ENCODE measurements at places on chromosomes 6 and 20.

DNA sequence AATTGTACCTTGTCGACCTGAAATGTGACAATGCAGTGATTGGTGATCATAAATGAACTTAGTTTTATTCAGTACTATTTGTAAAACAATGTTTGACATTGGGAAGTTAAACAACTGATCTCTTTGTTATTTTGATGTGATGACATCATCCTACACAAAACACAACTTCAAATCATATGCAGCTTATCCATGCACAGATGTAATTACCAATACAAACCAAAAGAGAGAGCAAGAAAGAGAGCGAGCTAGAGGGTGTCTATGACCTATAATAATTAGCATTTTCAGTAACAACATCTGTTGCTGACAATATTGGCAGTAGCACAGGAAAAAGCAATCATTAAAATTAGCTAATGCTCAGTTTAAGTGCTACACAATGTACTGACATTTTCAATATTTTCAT lies 320.9 kb downstream of the UTRN start:
- no peak for DNase-seq

DNA sequence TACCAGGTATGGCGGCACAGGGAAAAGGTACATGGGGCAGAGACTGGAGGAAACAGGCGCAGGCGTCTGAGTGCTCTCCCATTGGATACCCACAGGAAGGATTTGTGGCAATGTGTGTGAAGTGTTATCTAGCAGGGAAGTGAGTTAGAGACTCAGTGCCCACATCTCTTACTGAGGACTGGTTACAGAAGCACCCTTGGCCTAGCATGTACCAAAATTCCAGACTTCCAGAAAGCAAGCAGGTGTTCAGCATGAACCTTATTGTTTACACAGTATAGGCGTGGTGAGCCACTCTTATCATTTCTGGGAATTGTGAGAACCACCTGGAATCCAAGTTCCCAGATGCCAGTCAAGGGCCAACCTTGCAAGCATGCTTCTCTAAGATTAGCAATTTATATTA lies 14.2 kb downstream of the MANBAL start:
- no peak for DNase-seq

DNA sequence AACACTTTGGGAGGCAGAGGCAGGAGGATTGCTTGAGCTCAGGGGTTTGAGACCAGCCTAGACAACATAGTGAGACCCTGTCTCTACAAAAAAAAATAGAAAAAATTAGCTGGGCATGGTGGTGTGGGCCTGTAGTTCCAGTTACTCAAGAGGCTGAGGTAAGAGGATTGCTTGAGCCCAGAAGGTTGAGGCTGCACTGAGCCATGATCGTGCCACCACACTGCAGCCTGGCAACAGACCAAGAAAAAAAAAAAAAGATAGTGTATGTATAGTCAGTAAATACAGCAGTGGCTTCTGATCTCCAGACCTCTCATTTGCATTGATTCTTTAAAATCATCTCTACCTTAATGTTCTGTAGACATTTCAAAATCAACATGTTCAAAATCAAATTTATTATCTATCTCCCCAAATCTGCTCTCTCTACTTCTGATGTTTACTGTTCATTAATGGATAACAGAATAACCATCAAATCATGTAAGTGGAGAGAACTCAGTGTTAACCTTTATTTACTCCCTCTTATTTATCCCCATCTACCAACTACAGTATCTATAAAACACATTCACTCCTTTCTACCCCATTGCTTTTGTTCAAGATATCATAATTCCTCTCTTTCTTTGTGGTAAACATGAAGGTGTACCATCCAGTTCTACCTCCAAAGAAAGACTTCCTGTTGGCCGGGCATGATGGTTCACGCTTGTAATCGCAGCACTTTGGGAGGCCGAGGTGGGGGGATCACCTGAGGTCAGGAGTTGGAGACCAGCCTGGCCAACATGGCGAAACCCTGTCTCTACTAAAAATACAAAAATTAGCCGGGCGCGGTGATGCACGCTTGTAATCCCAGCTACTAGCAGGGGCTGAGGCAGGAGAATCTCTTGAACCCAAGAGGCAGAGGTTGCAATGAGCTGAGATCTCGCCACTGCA lies 7.7 kb downstream of the PROCR start:
- DNase-seq, result no peak

- DNase-seq, result no peak
These were observed 18.4 kb upstream of the NUP153 start for GRCh38 chr6:17725083-17725482.

GRCh38 chr20:61700595-61701140 lies 365.0 kb downstream of the TAF4 start:
- DNase-seq, result no peak

DNA sequence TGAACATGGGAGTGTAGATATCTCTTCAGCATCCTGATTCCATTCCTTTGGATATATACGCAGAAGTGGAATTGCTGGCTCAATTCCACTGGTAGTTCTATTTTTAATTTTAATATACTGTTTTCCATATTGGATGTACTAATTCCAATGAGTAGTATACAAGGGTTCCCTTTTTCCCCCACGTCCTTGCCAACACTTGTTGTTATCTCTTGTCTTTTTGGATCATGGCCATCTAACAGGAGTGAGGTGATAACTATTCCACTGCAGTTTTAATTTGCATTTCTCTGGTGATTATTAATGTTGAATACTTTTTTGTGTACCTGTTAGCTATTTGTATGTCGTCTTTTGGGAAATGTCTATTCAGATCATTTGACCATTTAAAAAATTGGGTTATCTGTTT lies 91.5 kb downstream of the ZFAND3 start:
- no peak for DNase-seq

GRCh38 chr6:2949121-2949520 lies 22.2 kb downstream of the SERPINB6 start:
- DNase-seq, result no peak
